ENCODE measurements at places on chromosomes 13 and 19.

- DNase-seq, result no peak
Measured at GRCh38 chr13:95228130-95228529, 73.1 kb downstream of the ABCC4 start.

DNA sequence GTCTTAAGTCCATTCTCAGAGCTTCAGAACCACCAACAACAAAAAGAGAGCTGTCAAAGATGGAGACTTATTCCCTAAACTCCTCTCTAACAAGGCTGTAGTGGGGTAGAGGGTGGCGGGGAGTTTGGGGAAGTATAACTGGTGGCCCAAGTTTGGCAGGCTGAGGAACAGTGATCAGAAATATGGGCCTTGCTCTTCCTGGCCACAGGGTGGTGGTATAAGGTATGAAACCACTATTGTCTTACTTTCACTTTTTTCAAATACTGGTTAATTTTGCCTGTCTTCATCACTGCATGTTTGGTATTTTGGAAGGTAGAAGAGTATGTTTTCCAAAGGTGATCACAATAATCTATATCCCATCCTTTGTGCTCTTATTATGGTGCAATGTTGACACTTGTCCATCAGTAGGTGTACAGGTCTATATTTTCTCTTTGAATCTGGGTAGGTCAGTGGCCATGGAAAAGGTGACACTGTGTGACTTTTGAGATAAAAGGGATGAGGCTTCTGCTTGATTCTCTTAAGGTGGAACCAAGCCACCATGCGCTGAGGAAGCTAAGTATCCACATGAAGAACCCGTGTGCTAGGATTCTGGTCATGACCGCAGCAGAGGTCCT, 23.2 kb upstream of the GPC5 start:
- DNase-seq, result no peak

DNA sequence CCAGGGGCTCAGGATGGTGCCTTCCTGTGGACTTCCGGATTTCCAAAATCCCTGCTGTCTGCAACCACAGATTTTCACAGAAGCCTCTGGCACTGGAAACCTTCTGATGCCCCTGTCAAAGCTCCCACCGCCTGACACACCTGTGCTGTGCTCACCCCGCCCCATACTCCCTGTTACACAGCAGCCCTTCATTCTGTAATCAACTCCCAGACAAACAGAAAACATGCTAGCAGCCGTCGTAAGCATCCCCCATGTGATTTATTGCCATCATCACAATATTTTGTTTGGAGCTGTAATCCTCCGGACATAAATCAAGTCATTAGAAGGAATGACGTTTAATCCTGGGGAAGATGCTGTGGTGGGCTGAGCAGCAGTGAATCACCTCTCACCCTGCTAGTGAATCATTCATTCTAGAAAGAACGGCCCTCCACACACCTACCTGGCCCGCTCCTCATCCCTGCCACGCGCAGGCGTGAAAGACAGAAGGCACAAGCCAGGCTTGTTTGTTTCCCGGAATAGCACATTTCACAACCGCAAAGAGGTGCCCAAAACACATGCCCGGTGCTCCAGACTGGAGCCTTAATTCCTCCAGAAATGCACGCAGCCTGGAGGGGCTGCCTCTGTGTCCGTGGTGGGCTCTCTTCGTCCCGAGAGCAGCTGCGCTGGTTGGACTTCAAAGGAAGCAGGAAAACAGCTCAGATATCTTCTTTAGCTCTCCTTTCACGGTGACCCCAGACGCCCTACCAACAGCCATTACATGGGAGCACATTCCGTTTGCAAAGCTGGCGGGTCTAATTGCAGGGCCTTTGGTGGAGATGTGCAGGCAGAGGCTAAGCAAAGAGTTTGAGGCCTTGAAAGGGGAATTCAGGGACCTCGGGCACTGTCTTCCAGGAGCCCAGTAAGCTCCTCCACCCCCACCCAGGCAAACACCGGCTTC, 41.3 kb upstream of the KCTD15 start:
- no peak for DNase-seq

- DNase-seq, result no peak
Measured at GRCh38 chr19:1286487-1287353, 1.0 kb downstream of the EFNA2 start.

DNA sequence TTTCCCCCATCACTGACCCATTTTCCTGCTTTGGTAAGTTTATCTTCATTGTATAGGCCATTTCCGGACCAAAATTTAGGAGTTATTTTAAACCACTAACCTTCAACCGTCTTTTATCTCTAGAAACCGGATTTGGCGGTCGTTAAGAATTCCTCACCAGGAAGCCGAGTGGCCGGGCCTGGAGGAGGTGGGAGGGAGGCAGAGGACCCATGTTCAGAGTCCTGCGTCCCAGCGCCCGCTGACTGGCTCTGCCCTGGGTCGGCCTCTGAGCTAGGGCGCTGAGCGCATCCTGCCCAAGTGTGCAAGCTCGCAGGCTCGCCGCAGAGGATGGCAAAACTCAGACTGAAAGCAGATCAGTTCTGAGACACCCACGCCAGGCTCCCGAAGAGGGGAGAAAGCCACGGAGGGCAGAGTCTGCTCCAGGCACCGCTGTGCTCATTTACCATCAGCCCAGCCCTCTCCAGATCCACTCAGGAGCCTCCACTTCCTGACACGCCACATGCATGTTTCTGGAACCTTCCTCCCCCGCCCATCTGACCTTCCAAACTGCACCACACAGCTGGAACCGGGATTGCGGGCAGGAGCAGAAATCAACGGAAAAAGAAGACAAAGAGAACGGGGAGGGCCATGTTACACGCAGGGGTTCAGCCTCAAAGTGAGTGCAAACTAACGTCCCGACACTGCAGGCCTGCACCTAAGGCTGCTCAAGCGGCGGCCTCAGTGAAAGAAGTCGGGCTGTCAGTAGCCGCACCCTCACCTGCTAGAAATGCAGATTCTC, 8.3 kb downstream of the COL4A1 start:
- no peak for DNase-seq

- DNase-seq, result peak; percentile 90
Measured at GRCh38 chr19:11130824-11131455, 24.6 kb downstream of the SPC24 start.

- no peak for DNase-seq
Measured at GRCh38 chr13:93101226-93101734, 125.3 kb upstream of the GPC6 start.

DNA sequence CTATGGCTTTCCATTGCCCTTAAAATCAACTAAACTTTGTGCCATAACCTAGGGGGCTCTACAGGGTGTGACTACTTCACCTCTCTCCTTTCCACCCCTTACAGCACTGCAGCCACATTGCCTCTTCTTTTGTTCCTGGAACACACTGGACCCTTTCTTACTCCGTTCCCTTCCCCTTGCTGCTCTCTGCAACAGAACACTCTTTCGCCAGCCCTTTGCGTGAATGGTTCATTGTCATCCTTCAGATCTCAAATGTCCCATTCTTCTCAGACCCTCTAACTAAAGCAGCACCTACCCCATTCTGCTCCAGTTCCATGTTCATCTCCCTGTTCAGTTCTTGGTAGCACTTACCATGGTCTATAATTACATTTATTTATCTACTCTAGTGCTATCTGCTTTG, 208.3 kb downstream of the OXGR1 start:
- DNase-seq, result no peak

DNA sequence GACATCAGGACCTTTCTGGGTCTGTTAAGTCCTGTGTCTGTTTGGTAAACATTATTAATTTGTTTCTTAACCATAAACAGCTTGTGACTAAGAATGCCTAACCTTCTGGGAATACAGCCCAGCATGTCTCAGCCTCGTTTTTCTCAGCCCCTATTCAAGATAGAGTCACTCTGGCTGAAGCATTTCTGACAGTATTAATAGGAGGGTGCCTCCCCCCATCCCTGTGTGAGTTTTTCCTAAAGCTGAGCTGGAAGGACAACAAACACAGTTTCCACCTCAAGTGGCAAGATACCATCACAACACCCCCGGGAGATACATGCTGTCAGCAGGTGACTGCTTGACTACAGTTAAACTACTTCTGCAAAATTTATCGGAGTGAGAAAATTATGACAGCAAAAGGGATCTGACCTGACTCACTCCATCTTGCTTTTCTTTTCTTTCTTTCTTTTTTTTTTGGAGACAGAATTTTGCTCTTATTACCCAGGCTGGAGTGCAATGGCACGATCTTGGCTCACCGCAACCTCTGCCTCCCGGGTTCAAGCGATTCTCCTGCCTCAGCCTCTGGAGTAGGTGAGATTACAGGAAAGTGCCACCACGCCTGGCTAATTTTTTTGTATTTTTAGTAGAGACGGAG, 59.3 kb upstream of the ABCC4 start:
- DNase-seq, result no peak

DNA sequence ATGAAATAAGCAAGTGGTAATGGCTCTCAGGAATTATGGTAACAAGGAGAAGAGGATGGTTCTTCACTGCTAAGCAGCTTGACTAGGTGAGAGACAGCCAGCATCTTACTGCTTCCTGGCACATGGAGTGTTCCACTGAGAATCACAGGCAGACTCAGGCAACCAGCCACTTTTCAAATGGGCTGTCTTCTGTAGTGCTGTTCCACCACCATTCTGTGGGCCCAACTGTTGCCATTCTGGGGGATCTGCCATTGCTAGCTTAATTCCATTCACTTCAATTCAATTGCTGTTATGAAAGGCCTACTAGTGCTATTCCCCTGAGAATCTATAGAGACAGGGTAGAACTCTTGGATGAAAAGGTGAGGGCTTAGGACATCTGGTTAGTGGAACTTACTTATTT, 341.9 kb downstream of the KCNRG start:
- no peak for DNase-seq

DNA sequence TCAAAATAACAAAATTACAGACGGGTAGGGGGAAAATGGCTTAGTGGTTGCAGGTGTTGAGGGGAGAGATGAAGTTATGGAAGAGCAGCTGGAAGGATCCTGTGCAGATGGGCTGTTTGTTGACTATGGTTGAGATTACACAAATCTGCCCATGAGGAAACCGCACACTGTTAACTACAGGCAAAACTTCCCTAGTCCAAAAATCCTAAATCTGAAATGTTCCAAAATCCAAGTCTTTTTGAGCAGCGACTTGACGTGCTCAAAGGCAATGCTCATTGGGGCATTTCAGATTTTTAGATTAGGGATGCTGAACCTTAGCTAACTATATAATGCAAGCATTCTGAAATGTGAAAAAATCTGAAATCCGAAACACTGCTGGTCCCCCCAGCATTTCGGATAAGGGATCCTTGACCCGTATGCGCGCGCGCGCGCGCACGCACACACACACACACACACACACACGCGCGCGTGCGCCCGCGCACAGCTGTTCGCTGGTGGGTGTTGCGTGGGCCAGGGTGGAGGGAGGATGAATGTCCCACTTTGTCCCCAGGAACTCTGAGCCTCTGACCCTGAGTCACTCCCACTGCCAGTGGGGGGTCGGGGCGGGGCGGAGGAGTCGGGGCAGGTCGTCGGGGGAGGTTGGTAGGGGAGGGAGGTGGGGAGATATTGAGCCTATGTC, 6.8 kb downstream of the F2RL3 start:
- no peak for DNase-seq

DNA sequence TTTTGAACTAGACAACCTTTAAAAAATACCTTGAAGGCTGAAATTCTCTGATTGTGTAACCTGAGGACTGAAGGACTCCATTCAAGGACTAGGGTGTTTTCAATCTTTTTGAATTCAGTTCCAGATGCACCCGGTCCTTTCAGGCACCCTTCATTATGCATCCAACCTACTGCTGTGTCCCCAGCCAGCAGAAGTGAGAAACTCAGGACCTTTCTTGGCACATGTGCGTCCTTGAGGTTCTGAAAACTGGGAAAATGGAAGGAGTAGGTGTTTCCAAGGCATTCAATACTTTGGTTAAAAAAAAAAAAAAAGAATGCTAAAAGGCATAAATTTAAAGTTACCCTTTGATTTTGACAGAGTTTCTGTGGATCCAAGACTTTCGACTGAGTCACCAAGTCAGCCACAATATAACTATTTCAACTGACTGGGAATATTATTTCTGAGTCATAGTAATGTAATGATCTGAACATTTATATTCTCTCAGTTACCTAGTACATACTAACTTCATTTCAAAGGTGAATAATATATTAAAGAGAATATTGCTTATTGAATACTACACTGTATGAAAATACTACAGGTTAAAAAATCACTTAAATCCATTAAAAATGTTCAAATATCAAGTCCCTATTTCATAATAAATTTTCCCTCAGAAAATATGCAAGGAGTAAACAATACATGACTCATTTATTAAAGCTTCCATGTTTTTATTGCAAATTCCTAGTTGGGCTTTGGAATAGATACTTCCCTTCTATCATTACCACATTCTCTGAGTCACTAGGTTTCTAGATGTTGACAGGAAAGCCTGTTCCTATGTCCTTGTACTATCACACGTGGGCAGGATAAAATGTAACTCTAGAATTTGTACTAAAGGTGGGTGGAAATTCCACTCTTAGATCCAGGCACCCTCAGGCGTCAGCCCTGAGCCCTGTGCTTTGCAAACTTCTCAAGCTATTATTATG, 2.4 kb upstream of the ITGBL1 start:
- DNase-seq, result no peak

GRCh38 chr13:28584873-28585381, 74.0 kb upstream of the POMP start:
- no peak for DNase-seq

DNA sequence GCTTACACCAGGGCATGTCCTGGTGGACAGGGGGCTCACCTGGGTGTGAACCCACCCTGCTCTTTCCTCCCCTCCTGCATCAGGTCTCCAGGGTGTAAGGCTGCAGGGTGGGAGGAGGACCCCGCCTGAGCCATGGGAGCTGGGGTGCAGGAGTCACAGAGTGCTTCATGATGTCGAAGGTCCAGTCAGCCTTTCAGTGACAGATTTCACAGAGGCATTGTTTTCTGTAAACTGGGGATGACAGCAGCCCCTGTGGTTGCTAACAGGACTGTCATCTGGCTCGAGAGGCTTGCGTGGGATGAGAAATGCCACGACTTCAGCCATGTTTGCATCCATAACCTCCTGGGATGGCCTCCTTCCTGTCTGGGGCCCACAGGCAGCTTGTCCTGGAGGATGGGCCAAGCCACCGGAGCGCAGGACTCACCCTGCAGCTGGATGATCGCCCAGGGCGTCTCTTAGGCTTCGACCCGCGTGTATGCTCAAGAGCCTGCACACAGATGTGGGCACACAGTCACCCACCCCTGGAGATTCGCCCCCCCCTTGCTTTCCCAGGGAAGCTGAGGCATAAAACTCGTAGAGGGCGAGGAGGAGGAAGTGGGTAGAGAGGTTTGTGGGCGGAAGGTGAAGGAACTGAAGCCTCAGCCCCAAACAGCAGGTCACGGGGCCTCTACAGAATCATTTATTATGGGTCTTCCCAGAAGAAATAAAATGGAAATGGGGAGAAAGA, 4.9 kb downstream of the NANOS3 start:
- DNase-seq, result no peak

DNA sequence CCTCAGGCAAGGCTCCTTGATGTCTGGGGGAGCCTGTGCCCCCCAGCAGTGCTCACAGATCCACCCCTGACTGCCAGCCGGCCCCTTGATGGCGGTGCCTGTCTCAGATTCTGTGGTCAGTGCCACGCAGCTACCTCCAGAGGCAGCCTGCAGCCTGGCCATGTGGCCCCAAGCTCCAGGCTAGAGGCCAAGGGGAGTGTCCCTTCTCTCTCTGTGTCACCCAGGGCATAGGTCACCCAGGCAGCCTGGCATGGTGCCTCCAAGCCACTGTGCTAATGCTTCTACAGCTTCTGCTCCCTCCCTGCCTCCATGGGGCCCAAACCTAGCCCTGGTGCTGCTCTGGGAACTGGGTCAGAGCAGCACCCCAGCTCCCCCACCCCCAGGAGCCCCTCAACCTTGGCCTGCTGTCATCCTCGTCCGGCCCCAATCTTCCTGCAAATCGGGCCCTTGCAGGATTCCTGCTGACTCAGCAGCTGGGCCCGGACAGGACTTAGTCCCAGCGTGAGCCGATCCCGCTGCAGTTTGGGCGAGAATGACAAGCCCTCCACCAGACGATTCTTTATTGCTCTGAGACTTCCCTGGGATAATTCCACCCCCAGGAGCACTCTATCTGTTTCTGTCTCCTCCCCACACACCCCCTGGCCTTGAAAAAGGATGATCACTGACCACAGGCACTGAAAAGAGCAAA, 2.8 kb upstream of the ARL11 start:
- no peak for DNase-seq
